ENCODE measurements at places on chromosomes 5 and 9.

- no peak for DNase-seq
Measured at GRCh38 chr5:96771395-96771794, 36.4 kb downstream of the ERAP1 start.

DNA sequence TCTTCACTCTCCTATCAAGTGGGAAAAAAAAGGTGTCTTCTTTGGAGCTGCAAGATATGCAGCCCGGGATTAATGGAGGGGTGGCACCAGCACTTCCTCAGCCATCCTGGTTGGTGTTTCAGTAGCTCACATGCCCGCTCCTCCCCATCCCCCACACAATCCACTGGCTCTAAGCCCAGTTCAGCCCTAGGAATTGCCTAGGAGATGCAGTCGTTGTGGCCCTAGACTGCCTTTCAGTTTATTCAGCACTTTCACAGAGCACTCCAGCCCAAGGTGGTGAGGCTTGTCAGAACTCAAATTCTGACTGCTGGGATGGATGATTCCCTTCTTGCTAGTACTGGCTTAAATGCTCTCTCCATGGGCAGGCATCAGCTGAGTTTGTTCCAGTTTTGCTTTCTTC, 35.1 kb upstream of the EDIL3 start:
- no peak for DNase-seq

DNA sequence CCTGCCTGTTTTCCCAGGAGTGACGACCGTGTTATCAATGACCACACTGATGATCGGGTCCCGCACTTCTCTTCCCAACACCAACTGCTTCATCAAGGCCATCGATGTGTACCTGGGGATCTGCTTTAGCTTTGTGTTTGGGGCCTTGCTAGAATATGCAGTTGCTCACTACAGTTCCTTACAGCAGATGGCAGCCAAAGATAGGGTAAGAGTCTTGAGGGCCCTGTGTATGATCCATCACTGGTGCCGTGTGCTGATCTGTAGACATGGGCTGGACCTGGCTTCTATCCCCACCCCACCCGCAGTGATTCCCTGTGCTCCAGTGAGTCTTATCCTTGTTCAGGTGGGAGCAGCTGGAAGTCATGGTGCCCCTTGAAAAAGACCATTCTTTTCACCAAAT, 26.0 kb downstream of the GABRP start:
- DNase-seq: peak; percentile 50

DNA sequence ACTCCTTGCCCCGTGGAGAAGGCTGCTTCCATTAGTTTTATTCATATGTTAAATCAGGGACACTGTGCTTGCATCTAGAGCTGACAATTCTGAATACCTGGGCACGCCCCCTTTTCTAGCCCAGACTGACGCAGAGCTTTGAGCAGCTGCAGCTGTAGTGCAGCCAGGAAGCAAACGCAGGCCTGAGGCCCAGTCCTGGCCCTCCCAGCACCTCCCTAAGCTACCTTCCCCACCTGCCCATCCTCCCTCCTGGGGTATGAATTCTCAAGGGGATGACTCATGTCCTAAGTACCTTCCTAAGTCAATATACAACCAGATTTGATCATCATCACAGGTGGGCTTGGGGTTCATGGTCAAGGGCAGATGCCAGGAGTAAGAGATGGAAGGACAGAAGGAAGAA, 3.5 kb downstream of the PHF19 start:
- no peak for DNase-seq

- no peak for DNase-seq
Measured at GRCh38 chr5:133400831-133401351, 211.4 kb downstream of the FSTL4 start.

GRCh38 chr9:129012893-129013448, 15.2 kb downstream of the SH3GLB2 start:
- DNase-seq: no peak

- DNase-seq: no peak
Measured at GRCh38 chr5:176818391-176819098, 8.2 kb downstream of the UNC5A start.

- DNase-seq: no peak
Measured at GRCh38 chr5:139473565-139473964, 2.8 kb downstream of the SMIM33 start.

- no peak for DNase-seq
Measured at GRCh38 chr5:122858451-122858850, 13.0 kb downstream of the SNX24 start.

DNA sequence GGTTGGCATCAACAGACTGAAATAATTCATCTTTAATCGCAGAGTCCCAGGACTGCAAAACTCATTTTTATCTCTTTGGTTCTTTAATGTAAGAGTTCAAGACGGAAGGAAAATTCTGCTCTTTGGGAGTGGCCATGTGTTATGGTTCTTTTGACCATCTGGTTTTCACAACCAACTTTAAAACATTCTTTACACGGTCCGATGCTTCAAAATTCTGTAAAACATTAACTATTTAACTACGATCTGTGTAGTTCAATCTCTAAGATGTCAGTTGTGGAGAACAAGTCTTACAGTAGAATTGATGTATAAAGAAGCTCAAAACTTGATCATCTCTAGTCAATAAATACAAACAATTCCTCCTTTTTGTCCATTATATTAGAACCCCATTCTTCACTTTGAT, 83.0 kb downstream of the CMYA5 start:
- no peak for DNase-seq

GRCh38 chr5:57432876-57433275, 49.7 kb downstream of the ACTBL2 start:
- no peak for DNase-seq

- no peak for DNase-seq
Measured at GRCh38 chr5:150653145-150653761, 7.8 kb upstream of the MYOZ3 start.

DNA sequence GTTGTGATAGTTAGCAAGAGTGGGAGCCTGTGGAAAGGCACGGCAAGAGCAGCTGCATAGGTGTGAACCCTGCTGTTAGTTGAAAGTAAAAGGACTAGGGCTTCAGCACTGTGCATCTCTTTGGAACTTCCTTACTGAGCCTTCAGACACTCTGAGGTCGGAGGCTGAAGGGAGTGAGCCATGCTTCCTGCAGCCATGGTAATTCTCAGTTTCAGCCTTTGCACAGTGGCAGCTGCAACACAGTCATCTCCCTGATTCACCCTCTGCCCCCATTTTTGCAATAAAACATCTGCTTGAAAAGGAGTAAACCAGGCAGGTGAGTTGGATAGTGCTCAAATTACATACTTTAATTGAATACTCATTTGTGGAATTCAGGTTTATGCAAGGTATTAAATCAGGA, 6.5 kb upstream of the TLE4 start:
- DNase-seq: no peak

- DNase-seq: no peak
Measured at GRCh38 chr9:14278291-14278721, 35.6 kb downstream of the NFIB start.

DNA sequence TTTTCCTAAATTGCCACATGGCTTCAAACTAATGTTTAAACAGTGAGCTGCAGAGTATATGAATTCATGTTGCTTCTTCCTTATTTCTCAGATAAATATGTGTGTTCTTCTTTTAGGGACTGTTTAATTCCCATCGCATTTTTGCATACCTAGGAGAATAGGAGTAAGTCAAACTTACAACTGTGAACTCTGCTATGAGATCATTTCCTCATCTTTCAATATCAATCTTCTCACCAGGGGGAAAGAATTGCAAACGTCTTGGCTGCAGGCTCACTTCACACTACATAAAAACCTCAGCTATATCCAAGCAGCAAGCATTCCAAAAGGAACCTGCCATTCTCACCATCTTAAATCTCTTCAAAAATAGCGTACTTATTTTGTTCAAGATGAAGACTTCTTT, 271.0 kb downstream of the DNAH5 start:
- DNase-seq: no peak

GRCh38 chr9:79759460-79759859, 187.7 kb downstream of the TLE4 start:
- no peak for DNase-seq

DNA sequence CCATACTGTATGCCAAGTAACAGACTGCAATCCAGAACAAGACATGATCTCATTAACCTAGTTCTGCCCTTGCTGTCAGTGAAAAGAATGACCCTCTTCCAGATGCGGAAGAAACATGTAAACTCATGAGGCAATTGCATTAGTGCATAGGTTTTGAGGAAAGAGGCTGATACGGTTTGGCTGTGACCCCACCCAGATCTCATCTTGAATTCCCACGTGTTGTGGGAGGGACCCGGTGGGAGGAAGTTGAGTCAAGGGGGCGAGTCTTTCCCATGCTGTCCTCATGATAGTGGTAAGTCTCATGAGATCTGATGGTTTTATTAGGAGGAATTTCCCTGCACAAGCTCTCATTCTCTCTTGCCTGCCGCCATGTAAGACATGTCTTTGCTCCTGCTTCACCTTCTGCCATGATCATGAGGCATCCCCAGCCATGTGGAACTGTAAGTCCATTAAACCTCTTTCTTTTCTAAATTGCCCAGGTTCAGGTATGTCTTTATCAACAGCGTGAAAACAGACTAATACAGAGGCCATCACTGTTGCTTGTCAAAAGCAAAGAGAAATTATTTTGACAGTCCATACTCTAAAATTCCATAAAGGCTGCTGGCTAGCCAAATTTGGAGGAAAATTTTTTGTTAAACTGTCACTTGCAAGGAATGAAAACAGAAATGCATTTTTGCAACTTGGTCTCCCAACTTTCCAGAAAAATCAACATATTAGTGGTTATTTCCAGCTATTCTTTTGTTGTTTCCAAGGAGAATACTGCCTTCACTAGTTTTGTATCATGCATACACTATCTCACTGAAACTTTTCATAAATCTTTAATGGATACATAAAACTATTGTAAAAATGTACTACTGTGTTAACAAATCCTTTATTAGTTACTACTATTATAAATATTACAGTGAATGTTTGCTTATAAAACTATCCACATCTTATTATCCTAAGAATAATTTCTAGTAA, 3.2 kb upstream of the ARL15 start:
- DNase-seq: no peak

GRCh38 chr5:3715062-3715461, 119.4 kb downstream of the IRX1 start:
- no peak for DNase-seq

GRCh38 chr9:75001719-75002421, 26.2 kb downstream of the CARNMT1 start:
- peak; percentile 47 for DNase-seq

DNA sequence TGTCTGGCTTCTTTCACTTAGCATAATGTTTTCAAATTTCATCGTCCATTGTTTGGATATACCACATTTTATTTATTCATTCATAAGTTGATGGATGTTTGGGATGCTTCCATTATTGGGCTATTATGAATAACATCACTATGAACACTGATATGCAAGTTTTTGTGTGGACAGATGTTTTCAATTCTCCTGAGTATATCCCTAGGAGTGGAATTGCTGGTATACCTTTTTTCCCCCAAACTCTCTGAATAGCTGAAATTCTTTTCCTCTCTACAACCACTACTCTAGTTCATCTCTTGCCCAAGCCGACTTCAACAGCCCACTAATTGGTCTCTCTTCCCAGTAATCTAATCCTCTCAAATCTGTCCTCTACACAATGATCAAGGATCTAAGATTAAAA, 4.7 kb upstream of the ZFR start:
- no peak for DNase-seq

DNA sequence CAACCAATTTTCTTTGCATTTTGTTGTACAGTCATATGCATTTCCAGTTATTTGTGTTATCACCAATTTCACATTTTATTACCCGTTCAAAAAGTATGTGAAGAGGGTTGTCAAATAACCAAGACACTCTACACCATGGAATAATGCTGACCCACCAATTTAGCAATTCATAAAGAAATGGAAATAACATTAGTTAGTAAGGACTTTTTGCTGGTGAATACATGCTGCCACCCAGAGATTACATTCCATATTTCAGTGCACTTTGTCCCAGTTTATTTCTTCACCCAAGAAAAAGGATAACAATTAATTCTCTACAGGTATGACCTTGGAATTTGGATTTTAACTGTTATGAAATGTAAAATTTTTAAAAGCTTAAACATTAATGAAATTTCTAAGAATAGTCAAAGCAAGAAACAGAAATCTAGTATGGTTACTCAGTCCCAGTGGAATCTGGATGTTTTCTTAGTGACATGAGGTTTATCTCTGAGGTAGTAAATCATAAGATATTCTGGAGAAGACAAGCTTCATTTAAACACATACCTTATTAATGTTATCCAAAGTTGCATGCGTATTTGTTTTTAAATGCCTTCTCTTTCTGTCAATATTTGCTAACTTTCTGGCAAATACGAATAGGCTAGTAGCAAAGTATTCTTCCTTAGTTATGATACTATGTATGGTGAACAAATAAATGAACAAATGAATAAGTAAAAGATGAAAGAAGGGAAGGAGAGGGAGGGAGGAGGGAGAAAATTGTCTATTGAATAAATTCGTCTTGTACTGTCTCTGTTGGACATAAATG, 100.6 kb downstream of the CETN3 start:
- no peak for DNase-seq

DNA sequence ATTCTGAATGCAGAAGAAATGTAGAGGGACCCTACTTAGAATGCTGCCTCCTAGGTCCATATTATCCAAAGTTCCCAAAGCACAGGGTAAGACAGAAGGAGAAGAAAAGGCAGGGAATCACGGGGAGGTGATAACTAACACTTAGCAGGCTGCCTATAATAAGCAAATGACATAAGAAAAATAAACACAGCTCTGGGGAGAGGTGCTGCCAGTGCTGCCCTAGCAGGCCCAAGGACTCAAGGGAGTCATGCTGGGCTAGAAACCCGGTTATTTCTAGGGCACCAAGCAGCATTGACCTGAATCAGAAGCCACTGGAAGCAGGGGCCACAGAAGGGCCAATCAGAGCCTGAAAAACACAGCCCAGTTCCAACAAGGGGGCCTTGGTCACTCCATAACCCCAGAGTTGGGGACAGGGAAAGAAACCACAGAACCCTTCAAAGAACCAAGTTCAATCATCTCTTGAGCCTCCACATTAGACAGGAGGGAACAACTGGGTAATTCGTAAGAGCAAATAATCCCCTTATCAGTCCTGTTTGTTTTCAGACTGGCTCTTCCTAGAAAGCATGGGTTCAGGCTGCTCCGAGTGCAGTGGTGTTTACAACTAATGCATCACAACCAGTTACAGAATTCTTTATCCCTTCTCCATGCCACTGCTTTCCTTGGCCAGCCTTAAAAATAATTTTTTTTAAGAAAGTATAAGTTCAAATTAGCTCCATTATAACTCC, 24.0 kb downstream of the NRG2 start:
- no peak for DNase-seq

GRCh38 chr5:43729846-43730478, 127.0 kb downstream of the NNT start:
- no peak for DNase-seq

- DNase-seq: no peak
Measured at GRCh38 chr5:126359884-126360283, 63.3 kb upstream of the GRAMD2B start.

All from NCI-H446 (cell line).